Vagina (tissue), 2 donors: ENCODE measurements at places on chromosomes 4 and X.

DNA sequence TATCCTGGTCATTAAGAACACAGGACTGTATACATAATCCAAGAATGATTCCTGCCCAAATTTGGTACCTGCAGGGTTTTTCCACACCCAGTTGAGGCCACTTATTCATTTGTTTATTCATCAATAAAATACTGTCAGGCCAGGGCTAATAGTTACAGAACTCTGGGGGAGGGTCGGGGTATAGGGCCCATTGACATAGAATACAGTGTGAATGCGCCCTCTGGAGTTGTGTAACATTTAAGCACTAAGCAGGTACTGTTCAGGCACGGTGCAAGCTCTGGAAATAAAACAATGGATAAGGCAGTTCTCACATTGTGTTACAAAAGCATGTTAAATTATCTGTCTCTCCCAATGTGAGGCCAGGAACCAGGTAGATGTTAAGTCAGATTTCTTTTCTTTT is 30.8 kb upstream of the LRBA start:
- DNase-seq = no peak

DNA sequence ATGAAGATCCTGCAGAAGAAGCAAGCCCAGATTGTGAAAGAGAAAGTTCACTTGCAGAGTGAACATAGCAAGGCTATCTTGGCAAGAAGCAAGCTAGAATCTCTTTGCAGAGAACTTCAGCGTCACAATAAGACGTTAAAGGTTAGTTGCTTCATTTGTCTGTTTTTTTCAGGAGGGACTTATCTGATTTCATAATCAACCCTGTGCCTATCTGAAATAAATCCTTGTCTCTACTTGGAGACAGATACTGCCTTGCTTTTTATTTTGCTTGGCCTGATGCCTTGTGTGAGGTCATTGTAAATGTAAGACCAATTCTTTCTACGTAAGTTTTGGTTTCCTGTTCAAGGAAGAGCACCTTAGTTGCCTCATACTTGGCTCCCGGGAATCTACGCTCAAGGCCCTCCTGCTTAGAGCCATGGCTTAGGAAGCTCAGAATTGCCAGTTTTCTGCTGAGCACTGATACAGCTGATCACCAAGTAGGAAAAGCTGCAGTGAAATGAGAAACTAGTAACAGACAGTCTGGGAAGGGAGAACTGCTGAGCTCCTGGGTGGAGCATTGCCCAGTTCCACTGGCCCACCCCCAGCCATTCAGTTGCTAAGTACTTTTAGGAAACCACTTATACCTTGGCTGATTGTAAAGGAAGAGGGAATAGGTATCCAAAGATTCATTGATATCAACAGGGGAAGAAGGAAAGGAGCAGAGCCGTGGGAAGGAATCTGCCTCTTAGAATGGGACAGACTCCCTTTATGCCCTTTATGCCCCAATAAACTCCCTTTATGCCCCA is 41.8 kb downstream of the RBBP7 start:
- no peak for DNase-seq

- DNase-seq = no peak
These were observed 55.0 kb downstream of the HTT-AS start for GRCh38 chr4:3019145-3019846.

DNA sequence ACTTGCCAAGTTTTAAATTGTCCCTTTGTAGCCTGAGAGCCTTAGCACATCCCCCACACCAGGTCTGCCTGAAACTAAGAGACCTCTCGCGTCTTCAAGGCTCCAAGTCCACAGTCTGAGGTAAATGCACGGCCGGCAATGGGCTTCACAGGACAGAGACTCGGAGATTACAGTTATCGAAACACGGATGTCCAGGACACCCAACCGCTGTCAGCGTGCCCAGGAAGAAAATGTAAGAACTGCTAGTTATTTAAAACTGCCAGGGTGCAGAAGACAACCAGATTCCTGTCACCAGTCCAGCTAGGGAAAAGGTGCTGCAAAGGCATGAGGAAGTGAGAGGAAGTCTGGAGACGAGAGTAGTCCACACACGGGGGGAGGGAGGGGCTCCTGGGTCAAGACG is 28.9 kb downstream of the ZNF827 start:
- DNase-seq = no peak

DNA sequence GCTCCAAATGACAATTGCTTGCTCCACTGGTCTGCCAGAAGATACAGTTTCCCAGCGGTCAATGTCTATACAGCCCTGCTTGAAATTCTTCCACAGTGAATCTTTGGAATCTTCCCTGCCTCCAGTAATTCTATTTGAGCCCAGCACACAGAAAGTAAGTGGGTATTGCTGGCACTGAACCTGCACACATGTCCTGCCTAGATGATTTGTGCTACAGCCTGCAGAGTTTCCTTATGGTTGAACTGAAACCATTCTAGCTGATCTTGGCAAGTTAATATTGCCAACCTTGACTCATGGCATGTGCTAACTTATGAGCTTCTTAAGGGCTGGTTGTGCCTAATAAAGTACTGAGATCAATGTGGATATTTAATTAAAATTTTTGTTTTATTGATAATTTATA is 553.8 kb upstream of the GNPDA2 start:
- DNase-seq = no peak

GRCh38 chr4:176838601-176839433 is 46.1 kb upstream of the VEGFC start:
- DNase-seq = no peak

DNA sequence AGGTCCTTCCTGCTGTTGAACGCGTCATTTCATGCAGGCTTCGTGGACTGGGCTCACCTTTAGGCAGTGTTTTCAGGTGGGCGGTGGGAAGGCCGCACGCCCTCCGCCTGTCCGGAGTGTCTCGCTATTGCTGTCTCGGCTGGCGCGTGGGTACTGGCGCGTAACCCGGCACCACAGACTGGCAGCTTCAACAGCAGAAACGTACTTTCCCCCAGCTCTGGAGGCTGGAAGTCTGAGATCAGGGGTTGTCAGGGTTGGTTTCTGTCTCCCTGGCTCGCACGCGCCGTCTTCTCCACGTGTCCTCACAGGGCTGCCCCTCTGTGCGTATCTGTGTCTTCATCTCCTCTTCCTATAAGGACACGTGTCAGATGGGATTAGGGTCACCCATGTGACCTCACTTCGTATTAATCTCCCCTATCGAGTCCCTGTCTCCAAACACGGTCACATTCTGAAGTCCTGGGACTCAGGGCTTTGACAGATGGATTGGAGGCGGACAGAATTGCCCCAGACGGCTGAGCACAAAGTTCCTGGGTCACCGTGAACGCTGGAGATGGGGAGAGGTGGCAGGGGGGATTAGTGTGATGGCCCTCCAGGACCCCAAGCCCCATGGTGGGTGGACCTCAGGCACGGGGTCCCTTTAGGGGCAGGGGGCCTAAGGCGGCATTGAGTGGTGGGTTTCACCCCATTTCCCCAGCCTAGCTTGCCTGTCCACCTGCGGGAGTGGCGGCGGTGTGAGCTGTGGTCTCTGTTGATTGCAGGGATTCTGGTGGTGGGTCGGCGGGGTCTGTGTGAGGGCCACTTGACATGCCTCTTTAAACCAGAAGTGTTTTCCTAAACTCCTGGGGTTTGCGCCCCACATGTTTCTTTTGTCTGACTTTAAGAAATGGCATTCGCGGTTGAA is 83.4 kb upstream of the LRPAP1 start:
- no peak for DNase-seq

DNA sequence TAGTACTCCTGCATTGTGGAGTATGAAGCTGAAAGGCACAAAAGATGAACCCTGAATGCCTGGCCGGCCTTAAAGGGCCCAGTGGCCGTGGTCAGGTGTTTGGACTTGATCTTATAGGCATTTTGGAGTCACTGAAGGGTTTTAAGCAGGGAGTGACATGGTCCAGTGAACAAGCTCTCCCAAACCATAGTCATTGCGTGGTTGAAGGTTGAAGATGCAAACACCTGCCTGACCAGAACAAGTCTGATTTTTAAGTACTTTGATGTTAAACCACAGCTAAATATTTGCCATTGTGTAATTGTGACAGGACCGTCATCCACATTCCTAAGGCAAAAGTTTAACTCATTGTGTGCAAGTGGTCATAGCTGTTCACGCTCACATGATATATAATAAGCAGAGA is 3.3 kb downstream of the STK32B start:
- peak; percentile 32 for DNase-seq

GRCh38 chr4:153655002-153655541 is 29.0 kb upstream of the TLR2 start:
- no peak for DNase-seq

GRCh38 chrX:13786048-13786447 is 30.8 kb downstream of the GPM6B start:
- DNase-seq = no peak

DNA sequence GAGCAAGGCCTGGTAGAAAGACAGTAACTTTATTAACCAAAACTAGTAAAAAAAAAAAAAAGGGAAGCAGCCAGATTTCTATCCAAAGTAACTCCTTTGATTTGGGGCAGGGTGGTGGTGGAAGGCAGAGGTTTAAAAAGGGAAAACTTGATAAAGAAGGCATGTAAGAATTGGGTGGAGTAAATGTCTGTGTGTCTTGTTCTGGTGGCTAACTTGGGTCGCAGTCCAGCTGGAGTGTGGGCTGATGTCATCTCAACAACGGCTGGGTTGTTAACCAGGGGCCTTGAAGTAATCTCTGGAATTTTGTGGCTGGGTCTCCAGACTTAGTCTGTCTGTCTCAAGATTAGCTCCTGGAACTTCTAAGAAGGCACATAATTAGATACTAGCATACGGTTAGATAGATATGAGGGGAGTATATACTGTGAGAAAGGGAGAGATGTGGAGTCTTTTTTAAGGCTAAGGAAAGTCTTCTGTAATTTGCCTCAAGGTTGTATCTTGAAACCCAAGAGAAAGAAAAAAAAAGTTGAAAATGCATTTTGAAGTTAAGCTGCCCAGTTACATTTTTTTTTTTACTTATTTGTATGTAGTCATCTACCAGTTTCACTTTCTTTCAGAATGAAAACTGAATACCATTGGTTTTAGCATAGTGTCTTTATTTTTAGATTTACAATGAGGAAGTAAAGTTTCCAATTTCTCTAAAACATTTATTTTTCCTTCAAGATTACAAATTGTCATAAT is 48.3 kb downstream of the MTHFD2L start:
- DNase-seq = no peak

DNA sequence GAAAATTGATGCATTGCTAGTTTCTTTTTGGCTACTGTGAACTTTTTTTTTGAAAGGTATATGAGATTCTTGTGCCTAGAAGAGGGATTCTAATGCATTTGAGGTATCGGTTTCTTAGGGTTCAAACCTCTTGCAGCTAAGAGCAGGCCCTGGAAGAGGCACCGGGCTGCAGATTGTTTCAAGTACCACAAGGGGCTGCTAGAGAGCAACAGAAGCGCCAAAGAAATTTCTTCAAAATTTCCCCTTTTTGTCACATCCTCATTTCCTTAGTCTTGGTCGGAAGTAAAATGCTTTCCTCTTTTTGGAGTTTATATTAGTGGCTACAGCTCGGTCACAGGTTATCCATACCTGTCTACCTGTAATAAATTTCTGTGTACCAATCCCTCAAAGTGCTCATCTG is 89.8 kb downstream of the PDGFRA start:
- DNase-seq = no peak

- no peak for DNase-seq
These were observed 318.2 kb upstream of the RASGEF1B start for GRCh38 chr4:81789741-81790399.

DNA sequence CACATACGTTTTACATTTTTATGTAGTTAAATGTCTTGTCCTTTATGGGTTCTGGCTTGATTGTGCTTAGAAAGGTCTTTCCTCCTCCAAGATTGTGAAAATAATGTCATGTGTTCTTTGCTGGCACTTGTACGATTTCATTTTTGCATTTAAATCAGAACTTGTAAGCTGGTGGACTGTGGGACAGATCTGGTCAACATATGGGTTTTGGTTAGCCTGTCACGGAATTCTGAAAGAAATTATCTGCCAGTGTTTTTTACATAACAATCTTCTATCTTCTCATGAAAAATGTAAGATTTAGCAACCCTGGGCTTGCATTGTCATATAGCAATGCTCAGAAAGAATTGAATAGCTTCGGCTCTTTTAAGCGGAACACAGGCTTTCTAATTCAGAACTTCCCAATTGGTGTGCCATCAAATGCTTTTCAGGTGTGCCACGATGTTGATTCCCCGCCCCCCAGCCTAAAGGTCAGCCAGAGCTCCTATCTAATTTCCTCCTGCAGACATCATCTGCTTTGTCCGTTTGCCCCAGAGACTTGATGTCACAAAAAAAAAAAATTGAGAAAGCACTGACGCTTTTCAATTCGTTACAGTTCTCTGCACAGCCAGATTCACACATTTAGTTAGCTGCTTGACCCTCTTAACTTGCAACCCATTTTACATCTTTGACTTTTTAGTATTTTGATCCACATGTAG is 16.2 kb downstream of the AFF1 start:
- no peak for DNase-seq

DNA sequence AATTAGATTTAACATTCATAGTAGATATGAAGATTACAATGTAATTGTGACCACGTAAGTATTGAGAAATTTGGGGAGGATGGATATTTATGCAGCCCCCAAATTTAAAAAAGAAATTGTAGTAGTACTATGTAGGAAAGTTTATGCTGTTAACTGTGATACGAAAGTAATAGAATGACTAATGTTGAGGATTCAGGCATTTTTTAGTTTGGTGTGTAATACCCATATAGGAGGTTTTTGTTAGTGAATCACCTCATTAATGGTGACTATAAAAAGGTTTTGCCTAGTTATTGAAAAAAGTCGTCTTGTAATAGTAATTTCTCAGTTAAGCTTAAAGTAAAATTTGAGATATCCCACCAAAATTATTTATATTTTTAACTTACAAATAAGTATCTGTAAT is 67.2 kb downstream of the SMARCAD1 start:
- no peak for DNase-seq

DNA sequence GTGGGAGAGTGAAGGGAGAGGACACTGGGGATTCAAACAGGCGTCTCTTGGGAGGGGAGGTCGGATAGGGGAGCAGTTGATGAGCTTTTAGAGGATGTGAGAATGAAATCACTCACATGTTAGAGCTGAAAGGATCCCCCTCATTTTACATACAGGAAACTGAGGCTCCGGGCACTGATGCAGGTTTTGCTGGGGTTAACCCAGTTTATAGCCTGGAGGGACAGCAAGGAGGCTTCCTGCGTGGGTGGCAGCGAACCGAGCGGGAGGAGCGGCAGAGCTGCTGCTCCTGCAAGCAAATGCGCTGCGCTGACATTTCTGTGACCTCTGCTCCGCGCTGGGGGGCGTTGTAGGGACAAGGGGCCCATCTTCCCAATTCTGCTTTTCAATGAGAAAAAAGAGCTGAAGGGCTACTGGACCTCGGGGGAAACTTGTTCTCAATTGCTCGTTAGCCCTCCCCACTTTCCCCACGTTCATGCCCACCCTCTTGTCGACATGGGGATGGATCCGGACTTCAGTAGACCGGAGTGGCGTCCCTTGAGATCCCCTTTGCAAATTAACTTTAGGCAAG is 1.2 kb upstream of the NEUROG2 start:
- no peak for DNase-seq

- no peak for DNase-seq
These were observed 147.2 kb downstream of the AFF2 start for GRCh38 chrX:148647651-148648050.

DNA sequence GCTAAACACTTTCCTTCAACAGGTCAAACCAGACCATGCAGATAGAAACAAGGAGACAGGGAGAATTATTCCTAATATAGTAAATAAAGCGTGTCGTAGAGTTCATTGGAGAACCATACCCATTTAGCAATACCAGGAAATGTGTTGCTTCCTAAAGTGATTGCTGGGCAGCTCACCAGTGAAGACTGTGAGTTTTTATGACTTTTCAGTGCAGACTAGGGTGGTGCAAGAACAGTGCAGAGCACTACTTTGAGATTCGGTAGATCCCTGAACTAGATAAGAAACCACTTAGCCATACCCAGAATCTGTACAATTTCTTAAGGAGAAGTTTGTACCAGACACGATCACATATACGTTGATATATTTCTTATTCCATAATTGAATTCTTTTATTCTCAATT is 87.4 kb downstream of the EMCN start:
- no peak for DNase-seq

GRCh38 chr4:7328913-7329638 is 105.7 kb downstream of the PSAPL1 start:
- DNase-seq = no peak
